ENCODE measurements at places on chromosomes 16 and 17. TPM values are rescaled to one million over a fixed set of nuclear protein-coding genes. Genes with fewer than 3 reads are reported as not detected.

- DNase-seq, result peak; percentile 66
Measured at GRCh38 chr17:75557075-75557851, 30.3 kb upstream of the MYO15B start.

- DNase-seq, result no peak
Measured at GRCh38 chr16:19029980-19030379, 37.4 kb upstream of the COQ7 start.

Gene PYDC1
- total RNA-seq, result not detected

Gene KRTAP17-1
- total RNA-seq, result not detected

Gene TMEM235
- not detected for total RNA-seq
